ENCODE measurements at places on chromosomes 12 and 14.

DNA sequence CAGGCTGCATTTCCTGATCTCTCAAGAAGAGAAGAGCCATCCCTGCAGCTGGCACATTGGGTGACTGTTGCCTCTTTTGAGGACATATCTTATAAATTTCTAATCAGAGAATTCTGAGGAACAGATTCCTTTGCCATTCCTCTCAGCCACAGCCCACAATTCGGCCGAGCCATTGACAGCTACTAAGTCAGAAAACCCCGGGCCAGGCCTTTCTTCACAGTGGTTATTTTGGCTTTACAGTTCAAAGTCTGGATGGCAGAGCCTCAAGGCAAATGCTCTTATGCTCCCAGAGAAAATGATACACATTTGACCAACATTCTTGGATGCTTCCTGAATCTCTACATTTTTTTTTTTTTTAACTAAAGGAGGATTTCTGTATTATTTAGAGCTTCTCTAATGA, 138.4 kb upstream of the FRMD6 start:
- no peak for DNase-seq

DNA sequence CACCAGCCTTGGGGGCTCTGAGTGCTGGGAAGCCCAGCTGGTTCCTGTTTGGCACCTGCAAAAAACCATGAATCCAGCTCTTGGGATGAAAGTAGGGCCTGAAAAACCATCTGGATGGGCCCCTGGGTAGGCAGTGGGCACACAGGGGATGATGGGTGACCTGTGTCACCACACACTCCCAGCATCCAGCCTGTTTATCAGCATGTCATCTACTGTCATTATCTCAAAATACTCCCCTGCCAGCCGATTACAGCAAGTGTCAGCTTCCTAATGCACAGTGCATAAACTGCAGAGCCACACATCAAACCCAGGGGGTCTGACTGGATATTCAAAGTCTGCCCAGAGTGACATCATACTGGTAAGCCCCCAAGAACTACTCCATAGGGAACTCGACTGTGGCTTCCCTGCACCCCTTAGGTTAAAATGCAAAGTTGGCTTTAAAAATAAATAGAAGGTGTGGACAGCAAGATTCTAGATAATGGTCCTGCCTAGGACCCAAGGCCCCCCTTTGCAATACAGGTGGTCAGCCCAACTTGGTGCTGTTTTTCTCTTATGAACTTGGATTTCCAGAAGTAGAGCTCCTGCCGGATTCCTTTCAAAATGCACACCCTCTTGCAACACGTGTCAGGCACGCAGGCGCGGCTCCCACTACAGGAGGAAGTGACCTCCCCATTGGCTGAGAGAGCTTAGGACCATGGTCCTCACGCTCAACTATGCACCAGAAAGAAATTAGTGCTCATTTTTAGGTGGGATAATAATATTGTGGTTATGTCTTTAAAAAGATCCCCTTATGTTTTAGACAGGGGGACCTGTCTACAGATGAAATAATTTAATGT, 94.1 kb downstream of the GCH1 start:
- no peak for DNase-seq

DNA sequence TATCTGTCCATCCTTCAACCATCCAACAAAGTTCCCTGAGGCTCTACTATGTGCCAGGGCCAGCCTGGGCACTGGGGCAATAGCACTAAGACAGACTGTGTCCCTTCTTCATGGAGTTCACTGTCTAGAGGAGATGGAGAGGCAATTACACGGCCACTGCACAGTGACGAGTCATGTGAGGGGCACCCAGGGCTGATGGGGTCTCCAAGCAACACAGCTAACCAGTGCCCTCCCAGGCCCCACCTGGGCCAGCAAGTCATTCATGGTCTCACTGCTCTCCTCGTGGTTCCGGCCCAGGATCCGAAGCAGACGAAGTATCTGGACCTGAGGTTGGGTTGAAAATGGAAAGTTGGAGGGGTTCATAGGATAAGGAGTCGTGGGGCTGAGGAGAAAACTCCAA, 2.7 kb downstream of the AP1G2 start:
- no peak for DNase-seq

DNA sequence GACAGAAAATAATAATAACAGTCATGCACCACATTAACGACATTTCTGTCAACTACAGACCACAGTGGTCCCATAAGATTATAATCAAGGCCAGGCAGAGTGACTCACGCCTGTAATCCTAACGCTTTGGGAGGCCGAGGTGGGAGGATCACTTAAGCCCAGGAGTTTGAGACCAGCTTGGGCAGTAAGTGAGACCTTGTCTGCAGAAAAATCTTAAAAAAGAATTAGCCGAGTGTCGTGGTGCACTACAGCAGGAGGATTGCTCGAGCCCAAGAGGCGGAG, 8.6 kb downstream of the NAB2 start:
- no peak for DNase-seq

- no peak for DNase-seq
Observed at GRCh38 chr14:28999656-29000055, 233.1 kb downstream of the FOXG1 start.

DNA sequence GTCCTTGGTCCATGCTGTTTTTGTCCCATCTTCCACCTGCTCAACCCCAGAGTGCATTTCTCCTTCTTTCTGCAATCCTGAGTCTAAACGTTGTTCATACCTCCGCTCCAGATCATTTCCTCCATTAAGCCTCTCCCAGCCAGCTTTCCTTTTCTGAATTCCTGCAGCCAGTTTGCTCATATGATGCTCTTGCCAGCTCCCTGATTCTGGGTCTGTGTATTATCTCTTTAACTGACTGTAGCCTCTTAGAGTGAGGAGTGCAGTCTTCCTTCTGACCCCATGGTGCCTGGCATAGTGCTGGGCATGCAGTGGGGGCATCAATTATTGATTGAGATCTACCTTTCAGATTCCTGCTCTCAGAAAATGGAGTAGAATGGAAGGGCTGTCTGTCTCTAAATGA, 11.5 kb upstream of the TBPL2 start:
- no peak for DNase-seq

DNA sequence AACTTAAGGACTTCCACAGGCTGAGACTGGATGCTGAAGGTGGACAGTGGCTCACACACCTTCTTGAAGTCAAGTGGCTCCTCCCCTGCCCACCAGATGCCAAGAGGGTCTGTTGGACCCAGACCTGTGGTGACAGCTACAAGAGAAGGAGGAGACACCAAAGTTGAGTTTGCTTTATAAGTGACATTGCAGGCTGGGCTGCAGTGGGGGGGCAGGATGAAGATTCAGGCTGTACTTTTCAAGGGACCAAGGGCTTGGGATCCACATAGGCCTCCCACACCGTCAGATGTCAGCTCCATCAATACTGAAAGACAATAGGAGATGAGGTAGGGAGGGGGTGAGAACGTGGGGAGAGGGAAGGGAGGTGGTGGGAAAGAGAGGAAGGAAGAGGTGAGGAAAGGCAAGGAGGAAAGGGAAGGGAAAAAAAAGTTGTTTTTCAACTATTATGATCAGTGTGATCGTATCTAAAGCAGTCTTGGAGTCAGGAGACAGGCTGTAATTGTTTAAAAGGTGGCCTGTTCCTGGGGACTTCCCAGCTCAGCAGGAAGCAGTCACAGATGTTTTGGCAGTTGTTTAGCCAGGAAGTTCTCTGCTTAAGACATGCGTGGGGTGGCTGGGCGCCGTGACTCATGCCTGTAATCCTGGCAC, 84.1 kb upstream of the RESF1 start:
- DNase-seq = no peak

DNA sequence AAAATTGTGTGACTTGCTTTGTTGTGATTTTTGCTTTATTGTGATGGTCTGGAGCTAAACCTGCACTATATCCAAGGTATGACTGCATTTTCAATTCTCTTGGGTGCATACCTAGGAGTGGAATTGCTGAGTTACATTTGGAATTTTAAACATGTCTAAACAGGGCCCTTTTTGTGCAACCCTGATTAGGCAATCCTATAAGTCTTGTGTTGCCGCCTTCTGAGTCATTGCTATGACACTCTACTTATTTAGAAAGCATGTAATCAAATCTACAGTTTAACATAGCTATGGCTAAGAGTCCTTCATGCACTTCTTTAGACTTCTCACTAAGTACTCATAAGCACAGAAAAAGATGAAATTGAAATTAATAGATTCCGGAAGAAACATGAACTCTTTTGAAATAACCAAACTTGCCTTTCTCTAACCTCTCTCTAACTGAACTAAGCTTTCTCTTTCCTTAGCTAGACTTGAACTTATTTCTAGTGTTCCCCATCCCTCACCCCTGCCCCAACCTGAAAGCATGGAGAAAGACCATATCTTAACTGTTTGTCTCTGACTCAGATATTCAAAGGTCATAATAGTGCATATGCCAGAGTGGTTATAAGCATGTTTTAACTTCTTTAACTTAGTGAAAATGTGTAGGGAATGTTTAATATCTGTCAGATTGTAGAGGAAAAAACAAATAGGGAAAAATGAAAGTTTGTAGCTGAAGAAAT, 203.0 kb downstream of the SNAPC1 start:
- no peak for DNase-seq

- no peak for DNase-seq
Observed at GRCh38 chr12:57998251-57998650, 56.9 kb downstream of the ATP23 start.

DNA sequence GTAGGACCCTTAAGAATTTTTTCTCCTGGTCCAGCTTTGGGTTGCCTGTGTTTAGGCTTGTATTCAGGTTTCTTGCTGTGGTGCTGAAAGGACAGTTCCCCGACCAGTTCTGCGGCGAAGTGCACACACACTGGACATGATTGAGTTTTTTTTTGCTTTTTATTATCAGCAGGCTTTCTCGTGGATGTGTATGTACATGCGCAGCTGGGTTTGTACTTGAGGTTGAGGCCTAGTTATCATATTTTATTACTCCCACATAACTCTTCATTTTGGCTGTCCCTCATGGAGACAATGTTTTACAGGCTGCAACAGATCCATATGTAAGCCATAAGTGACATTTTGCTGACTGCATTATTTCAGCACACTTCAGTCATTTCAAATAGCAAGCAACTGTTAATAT, 2.5 kb downstream of the SCN8A start:
- DNase-seq = no peak
